ENCODE measurements at places on chromosomes 3 and 15.
A peak's percentile ranks its signal among the peaks of the same experiment; 100 is the strongest.

GRCh38 chr15:88627463-88627862, 6.3 kb downstream of the AEN start:
- DNase-seq, result peak; percentile 54

- DNase-seq, result no peak
Observed at GRCh38 chr15:79168922-79169456, 78.4 kb upstream of the RASGRF1 start.

- no peak for DNase-seq
Observed at GRCh38 chr3:181969925-181970324, 258.2 kb downstream of the SOX2 start.

DNA sequence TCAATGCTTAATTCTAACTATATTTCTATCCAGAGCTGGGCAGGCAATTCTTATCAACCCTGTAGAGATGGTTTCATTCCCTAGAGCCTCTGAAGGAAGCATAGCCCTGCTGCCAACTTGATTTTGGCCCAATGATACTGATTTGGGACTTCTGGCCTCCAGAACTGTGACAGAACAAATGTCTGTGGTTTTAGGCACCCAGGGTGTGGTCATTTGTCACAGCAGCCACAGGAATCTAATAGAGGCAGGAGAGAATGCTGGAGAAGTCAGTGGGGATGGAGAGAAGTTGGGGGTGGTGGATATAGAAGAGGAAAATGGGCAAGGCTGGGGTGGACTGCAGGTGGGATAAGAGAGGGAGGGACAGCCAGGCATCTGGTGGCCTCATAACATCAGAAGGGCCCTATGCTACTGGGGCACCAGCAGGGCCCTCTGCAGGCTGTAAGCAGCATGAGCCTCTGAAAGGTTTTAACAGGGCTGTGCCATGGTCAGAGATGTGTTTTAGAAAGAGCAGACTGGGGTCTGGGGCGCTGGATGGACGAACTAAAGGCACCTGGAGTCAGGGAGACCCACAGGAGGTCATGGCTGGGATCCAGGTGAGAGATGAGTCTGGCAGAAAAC, 19.8 kb downstream of the MRPS11 start:
- no peak for DNase-seq

GRCh38 chr3:143120716-143121240, 1.2 kb downstream of the CHST2 start:
- peak; percentile 53 for DNase-seq

GRCh38 chr3:158103887-158104327, 2.3 kb downstream of the SHOX2 start:
- DNase-seq, result no peak

DNA sequence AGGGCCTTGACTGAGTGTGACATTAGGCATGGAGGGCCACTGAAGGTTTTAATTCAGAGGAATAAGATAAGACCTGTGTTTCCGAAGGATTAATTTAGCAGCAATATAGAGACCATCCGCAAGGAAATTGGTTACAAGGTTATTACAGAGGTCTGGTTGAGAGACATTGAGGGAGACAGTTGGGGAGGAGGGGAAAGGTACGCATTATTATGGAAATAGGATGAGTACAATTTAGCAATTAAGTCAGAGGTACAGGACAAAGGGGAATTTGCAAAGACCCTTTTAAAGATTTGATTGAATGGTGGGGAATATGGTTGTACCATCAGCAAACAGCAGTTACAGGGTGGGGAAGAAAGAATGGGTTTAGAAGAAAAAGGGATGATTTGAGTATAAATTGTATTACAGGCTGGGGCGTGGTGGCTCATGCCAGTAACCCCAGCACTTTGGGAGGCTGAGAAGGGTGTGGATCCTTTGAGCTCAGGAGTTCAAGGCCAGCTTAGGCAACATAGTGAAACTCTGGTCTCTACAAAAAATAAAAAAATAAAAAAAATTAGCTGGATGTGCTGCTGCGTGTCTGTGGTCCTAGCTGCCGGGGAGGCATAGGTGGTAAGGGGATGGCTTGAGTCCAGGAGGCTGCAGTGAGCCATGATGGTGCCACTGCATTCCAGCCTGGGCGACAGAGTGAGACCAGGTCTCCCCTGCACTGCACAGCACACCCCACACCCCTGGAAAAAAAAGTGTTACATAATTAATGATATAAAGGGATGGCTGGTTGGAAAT, 11.3 kb downstream of the ARL8B start:
- no peak for DNase-seq

DNA sequence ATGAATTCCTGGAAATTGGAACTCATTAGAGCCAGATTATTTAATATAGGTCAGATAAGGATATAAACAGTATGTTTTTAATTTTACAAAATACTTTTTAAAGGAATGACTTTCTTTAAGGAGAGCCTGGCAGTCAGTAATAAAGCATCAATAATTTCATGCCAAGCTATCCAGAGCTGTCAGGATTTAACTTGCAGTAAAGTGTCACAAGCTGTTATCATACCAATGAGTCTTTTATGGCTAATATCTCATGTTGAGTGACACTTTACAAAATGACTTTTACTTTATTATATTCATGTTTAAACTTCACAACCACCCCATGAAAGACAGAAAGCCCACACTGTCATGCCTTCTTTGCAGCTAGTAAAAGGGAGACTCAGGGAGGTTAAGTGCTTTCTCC, 72.9 kb upstream of the C3orf49 start:
- no peak for DNase-seq

- DNase-seq, result no peak
Observed at GRCh38 chr3:151901644-151902285, 28.3 kb downstream of the SUCNR1 start.

- no peak for DNase-seq
Observed at GRCh38 chr3:179608931-179609720, 4.5 kb downstream of the NDUFB5 start.

- DNase-seq, result no peak
Observed at GRCh38 chr3:72888546-72889309, 882 bp downstream of the GXYLT2 start.

- DNase-seq, result no peak
Observed at GRCh38 chr3:136805795-136806194, 13.1 kb upstream of the SLC35G2 start.

DNA sequence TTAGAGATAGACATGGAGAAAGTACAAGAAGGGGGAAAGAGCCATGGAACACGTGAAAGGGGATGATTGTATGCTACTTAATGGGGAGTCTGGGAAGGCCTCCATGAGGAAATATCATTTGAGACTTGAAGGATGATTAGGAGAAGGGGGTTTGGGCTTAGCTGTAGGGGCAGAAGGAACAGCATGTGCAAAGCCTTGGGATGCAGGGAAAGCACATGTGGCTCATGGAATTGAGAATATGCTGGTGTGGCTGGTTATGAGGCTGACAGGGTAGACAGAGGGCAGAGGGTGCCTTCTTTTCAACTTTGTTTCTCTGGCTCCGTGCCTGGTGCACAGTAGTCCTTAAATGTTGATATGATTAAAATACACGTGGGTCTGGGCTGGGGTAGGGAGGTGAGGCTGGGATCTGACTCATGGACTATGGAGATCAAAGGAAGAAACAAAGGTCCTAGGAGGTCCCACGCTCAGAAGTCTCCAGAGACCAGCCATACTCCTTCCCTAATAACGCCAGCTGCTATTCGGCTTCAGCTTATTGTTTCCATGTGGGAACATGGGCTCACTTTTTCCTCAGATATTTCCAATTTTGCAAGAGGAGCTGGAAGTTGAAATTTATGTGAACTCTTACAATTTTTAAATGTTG, 1.1 kb downstream of the GTF2E1 start:
- no peak for DNase-seq

- DNase-seq, result no peak
Observed at GRCh38 chr3:178202194-178202593, 334.0 kb upstream of the KCNMB2 start.

DNA sequence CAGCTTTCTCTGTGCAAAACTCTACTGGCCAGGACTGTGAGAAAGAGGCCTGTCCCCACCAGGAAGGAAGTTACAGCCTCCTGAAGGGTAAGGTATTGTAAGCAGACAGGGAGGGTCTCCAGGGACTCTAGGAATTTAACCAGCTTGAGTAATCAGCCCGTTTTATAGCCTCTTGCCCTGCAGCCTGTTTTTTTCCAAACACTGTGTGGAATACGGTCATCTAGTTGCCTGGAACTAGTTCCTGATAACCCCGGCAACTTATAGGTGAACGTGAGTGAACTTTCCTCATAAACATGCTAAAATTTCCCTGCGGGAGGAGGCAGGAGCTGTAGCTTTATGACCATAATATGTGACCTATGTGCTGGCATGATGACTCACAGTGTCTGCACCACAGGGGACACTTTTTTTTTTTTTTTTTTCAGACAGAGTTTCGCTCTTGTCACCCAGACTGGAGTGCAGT, 60.1 kb upstream of the DAZL start:
- no peak for DNase-seq

All from activated CD4-positive, CD25-positive, alpha-beta regulatory T cell treated with anti-CD3 and anti-CD28 coated beads, Interleukin-2, amount 50 U/mL, for 72 hours (primary cell).